ENCODE measurements at places on chromosomes 6 and 20.
A peak's percentile ranks its signal among the peaks of the same experiment; 100 is the strongest.

- DNase-seq: peak; percentile 62
Measured at GRCh38 chr20:58342104-58342945, 32.8 kb downstream of the RAB22A start.

DNA sequence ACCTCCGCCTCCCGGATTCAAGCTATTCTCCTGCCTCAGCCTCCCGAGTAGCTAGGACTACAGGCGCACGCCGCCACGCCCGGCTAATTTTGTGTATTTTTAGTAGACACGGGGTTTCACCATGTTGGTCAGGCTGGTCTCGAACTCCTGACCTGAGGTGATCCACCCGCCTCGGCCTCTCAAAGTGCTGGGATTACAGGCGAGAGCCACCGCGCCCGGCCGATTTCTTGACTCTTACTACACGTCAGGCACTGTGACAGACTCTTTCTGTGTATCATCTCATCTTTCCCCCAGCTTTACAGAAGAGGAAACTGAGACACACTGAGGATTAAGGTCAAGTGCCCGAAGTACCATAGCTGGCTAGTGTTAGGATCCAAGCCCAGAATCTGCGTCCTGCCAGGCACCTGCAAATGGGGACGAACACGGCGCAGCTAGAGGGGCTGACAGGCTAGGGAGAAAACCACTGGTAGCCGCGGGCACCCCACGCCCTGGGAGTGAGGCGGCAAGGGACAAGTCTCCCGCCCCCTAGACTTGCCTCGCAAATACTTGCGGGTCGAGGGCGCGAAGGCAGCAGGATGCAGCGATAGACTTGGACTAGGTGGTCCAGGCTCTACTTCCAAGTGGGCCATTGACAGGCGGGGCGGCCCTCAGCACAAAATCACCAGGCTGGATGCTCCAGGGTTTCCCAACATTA lies 1.1 kb upstream of the TAF8 start:
- no peak for DNase-seq

DNA sequence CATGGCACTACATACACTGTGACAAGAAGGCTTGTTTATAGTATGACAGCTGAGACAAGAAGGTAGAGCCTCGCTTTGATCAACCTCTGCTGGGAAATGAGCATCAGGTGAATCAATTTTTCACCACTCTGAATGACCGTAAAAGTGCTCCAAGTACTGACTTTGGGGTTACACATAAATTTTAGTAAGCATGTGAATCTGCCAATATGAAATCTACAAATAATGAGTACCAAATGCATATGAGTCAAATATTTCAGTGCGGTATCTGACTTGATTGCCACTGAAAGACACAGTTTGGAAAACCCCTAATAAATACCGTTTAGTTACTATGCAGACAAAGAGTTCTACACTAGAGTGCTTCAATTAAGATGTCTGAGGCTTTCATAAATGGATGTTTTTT lies 77.8 kb downstream of the ATG5 start:
- no peak for DNase-seq

DNA sequence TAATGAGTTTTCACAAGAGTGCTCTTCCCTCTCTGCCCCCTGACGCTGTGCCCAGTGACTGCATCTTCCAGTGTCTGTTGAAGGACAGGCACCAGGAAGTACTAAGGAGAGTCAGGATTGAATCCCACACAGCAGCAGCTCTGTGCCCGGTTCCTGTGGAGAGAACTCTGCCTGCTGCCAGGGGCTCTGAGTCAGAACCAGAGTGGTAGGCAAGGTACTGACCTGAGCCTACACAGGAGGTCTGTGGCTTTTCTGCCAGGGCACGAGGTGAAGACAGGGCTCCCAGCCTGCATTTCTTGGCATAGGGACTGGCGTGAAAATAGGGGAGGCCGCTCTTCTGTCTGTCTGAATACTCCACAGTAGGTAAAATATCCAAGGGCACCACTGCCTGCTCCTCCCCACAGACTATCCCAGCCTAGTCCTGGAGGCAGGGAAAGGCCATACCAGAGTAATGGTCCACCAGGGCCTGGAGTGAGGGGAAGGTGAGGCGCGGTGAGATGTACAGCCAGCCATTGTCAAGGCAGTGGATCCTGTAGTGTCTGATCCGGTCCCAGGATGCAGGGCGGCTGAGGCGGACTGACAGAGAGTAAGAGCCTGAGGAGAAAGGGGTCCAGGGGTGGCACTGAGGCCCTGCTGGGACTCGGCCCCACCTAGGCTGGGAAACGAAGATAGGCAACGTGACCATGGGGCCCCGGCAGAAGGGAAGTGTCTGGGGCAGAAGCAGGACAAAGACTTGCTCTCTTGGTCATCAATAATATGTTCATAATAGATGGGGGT lies 9.4 kb downstream of the RAB5IF start:
- no peak for DNase-seq

DNA sequence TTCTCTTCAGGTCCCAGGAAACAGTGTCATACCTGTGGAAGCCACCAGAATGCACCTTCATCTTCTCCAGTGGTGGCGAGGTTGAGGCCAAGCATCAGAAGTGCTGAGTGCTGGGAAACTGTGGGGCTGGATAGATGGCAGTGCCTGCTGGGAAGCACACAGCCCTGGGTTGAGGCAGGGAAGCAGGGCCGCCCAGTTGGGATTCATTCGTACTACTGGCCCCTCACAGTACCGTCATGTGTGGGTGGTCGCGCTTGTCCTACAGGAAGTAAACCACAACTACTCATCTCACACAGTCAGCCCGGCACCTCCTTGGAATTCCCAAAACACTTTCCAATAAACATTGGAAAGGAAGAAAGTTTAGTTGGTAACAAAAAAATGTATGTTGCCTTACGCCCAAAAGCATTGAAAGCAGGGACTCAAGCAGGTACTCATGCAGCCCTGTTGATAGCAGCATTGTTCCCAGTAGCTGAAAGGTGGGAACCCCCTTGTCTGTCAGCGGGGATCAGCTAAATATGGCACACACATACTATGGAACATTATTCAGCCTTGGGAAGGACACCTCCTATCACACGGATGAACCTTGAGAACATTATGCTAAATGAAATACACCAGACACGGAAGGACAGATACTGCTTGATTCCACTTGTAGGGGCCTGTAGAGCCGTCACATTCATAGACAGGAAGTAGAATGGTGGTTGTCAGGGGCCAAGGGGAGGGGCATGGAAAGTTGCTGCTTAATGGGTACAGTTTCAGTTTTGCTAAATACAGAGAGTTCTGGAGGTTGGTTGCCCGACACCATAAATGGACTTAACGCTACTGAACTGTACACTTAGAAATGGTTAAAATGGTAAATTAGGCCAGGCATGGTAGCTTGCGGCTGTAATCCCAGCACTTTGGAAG lies 162.7 kb downstream of the MTHFD1L start:
- DNase-seq: no peak

DNA sequence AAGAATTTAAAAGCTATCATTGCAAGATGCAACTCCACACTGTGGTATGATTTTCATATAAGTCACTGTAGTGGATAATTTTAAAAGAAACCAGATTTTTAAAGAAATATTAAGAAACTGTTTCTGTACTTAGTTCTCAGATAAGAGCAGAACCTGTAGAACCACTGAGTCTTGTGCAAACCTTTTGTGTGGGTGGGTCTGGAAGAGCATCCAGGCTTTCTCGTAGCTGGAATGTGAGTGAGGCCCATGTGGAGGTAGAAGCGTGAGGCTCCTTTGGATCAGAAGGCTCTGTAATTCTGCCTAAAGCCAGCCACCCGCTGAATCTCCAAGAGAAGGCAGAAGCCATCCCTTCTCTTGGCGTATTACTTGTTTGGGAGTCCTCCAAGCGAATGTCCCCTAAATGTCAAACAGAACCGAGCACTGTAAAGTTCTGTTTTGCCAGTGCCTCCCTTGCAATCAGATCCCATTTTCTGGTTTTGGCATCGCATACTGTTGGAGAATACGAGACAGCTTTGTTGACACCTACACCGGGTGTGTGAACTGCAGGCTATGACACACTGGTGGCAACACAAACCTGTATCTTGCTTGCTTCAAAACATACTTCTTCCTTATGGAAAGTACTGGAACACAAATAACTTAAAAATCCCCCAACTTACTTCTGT lies 188.7 kb downstream of the FOXC1 start:
- no peak for DNase-seq

DNA sequence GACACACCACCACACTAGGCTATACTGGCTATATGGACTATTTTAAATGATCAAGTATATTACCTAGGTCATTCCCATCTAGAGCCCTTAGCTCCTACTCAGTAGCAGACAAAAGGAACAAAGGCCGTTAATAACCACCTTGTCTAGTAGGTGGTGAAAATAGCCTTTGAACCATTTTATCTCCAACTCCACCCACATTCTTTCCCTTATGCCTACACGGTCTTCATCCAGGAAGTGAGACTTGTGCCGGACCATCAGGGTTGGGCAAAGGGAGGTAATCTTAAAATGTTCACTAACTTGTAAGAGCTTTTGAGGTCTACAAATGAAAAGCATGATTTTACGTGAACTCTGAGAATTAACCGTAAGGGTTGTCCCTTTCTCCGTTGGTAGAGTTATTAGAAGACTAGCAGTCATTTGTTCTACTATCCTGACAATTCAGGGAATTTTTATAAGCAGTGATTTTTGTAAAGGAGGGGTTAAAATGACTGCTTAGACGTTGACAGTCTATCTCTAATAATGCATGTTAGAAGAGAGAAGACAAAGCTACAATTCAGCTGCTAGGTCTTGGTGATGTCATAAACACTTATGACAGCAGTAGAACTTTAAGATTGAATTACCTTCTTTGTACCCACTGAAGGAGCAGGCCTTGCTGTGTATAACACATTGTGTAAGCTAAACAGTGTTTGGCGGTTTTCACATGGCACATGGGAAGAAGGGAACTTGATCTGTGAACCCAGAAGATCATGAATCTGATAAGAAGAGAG lies 371.8 kb upstream of the JAG1 start:
- no peak for DNase-seq

GRCh38 chr6:167996424-167997199 lies 859 bp upstream of the KIF25 start:
- DNase-seq: no peak

DNA sequence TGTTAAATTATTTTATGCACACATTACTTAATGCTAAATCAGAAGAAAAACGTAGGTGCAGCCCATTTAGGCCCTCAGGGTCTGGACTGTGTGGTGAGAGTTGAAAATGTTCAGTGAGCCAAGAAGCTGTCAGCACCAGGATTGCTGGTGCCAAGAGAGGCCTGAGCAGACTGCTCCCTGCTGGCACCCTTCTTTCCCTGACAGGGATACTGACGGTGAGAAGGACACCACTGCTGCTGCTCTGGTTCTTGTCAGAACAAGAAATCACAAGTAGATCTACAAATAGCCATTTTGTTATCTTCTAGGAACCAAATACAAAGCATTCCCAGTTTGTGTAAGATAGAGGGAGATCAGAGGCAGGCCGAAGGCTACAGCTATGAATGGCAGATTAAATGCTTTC lies 48.7 kb upstream of the CRISP1 start:
- DNase-seq: no peak

GRCh38 chr6:157116426-157116825 lies 206.9 kb downstream of the TMEM242 start:
- DNase-seq: no peak

DNA sequence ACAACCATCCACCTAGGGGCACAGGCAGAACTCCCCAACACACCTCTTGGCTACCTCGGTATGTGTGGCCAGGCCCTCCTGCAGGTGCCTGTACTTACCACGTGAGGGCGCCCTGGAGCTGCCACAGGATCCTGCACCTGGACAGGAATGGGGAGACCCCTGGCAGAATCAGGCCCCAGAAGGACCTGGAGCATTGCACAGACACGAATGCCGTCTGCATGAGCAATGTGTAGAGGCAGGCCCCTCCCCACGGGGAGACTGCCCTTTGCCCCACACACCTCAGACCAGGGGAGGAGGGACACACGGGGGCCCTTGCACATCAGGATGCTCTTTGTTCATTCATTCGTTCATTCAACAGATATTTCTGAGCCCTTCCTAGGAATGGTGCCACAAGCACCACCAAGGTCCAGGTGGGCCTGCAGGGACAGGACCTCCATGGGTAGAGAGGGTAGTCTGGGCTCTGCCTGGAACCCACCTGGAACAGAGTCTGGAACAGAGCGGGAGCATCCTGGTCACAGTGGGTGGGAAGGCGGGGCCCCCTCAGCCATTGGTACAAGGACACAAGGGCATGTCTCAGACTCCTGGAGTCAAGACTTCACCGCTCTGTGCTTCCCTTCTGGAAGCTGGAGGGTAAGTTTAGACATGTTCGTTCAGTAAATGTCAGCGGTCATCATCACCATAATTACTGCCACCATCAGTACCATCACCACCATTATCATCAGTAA lies 32.3 kb downstream of the YTHDF1 start:
- DNase-seq: peak; percentile 55

DNA sequence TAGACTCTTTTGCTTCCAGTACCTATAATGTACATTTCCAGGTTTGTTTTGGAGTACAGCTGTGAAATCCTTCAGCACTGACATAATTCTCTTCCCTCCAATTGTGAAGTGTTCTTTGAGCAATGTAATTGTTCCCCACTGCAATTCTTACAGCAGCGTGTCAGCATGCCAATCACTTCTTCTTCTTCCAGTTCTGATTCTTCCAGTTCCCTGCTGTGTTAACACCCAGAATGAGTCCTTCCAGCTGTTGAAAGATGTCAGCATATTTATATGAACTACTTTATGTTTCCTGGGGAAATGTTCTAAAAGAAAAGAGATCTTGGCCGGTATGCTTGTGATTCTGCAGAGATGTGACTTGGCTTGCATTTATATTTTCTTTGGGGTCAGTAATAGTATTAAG lies 213.9 kb downstream of the UNC5CL start:
- DNase-seq: no peak

DNA sequence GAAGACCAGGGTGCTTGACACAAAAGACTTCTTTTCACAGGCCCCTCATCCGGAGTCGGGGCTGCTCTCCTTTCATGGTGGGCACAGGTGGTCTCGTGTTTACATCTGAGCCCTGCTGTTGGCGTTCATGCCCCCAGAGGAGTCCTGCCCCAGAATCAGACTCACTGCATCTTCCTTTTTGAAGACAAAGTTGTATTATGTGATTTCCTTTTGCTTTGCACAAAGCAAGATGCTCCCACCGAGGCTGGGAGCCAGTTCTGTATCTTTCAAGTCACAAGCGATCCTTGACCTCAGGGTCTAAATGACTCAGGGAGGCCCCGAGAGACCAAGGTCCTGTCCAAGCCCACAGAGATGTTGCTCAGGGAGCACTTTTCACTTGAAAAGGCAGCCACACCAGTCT lies 330.5 kb downstream of the THBS2 start:
- no peak for DNase-seq

GRCh38 chr6:139706912-139707311 lies 332.5 kb upstream of the CITED2 start:
- no peak for DNase-seq

- DNase-seq: no peak
Measured at GRCh38 chr20:32963176-32963575, 41.1 kb downstream of the SUN5 start.

- DNase-seq: no peak
Measured at GRCh38 chr20:62370807-62371587, 3.9 kb upstream of the LAMA5 start.

- no peak for DNase-seq
Measured at GRCh38 chr6:135506270-135506997, 8.9 kb upstream of the AHI1 start.
